ENCODE measurements at places on chromosomes 4 and X.

DNA sequence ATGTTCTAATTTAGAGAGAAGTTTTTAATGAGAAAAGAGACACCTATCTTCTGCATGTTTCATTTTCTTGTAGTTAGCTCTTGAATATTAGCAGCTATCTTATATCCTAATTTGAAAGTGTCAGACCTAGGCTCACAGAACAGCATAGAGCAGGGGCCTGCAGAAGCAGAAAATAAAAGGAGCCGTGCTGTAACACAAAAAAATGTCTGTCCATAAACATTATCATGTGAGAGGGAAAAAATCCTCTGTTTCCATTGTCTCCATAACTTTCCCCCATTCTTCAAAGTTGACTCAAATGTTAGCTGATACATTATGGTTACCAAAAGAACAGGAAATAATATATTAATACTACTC is 329.2 kb upstream of the EPHA5 start:
- peak; percentile 34 for DNase-seq

DNA sequence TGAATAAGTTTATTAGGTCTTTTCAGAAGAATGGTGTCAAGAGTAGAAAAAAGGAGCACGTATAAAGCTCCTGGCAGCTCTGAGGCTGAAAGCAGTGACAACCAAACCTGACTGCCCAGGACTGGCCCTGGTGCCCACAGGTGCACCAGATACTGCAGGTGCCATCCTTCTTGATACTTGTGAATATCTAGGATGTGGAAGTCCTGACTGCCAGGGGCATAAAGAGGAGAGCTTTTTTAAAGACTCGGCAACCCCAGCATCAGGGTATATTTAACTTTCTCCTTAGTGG is 60.7 kb downstream of the TMEM150C start:
- no peak for DNase-seq

DNA sequence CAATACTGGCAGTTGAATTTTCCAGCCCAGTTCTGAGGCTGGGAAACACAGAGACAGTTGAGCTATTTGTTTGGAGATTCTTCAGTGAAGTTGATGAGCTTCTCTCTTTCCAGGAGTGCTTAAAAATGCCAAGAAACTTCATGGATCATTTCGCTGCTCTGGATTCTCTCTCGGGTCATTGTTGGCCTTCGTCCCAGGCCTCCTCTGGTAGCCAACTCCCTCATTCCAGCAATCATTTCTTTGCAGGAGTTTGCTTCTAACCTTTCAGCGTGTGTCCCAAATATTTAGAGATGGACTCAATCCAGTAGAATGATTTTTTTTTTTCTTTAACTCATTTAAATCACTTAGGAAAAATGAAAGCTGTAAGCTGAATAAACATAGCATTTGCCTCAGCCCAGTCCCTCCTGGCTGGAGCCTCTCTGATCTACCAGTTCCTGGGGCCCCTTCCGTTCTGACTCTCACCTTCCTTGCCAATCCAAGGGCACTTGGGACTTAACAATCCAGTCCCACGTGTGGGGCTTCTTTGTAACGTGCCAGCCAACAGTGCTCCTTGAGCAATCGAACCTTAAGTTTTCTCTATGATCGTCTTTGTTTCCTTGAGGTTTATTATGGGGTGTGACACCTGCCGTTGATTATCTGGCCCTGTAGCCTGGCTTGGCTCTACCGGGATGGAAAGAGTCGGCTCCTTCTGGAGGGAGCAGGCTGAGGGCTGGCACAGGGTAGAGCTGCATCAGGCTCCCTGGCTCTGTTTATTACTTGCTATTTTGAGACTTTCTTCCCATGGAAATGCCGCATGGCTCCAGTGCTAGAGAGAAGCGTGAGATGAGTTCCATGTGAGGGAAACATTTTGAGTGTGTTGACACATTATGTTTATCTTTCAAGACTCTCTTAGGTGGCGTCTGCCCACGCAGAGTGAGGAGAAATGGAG is 80.4 kb upstream of the GPC4 start:
- no peak for DNase-seq

DNA sequence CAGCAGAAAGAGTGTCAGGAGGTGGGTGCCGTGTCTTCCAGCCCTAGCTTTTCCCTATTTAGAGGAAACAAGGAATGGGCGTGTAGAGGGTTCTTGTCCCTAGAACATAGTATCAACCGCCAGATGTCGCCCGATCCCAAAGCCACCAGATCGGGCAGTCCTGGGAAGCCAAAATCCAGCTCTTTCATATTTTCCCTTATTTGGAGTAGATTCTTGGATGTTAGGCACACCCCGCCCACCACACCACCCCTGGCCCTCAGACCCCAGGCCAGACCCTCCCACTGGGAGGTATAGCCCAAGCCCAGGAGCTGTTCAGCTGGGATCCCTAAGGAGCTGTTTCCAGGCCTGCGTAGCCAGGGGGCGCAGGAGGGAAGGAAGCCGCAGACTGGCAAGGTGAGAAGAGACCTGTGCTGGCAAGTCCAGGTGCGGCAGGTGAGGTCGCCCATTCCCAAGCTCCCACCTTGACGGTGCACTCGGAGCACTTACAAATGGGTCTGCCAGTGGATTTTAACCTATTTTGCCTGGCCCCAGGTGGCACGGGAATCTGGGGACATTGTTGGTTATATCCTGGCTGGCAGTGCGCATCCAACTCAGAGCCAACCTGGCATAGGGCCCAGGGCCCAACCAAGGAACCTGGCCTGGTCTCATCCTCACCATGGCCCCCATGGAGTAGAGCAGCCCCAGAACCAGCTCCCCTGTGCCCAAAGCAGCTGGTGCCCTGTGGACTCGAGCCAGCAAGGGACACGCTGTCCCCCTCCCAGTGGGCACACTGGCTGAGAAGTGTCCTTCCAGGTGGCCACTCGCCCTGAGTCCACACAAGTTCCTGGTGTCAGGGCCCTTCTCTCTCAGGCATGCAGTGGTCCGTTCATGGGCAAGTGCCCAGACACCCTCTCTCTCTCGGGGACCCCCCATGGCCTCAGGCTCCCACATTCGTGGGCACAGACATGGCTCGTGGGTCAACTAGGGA is 811 bp downstream of the FLNA start:
- no peak for DNase-seq

DNA sequence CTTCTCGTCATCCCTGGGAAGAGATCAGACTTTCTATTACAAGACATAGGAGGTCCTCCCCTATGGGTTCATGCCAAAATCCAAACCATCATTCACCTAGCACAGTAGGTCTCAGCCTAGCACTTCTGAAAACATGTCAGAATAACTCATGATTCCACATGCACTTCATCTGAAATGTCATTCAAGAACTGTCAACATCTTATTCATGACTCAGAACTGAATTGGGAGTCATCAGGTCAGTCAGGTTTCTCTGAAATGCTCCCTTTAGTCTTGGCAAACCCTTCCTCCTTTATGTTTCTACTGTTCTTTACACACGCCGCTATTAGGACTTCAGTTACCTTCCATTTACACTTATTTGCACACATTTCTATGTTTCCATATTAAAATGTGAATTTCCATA is 67.2 kb downstream of the ANTXR2 start:
- no peak for DNase-seq

- DNase-seq, result no peak
These were observed 100.3 kb downstream of the HS3ST1 start for GRCh38 chr4:11328401-11328800.

DNA sequence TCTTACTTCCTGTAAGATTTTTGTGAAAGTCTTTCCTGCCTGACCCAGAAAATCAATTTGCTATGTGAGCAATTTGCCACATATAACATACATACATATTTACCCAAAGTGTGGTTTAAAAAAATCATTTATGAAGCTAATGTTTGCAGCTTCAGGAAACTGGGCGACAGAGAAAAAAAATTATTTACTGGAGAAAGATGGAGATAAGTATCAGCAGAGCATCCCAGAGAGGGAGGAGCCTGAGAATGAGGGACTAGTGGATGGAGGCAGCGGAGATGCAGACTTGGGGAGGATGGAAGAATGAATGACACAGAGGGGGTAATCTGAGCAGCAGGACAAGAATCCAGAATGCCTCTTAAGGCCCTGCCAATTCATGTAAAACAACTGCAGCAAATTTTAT is 975 bp upstream of the GYPA start:
- DNase-seq, result no peak

DNA sequence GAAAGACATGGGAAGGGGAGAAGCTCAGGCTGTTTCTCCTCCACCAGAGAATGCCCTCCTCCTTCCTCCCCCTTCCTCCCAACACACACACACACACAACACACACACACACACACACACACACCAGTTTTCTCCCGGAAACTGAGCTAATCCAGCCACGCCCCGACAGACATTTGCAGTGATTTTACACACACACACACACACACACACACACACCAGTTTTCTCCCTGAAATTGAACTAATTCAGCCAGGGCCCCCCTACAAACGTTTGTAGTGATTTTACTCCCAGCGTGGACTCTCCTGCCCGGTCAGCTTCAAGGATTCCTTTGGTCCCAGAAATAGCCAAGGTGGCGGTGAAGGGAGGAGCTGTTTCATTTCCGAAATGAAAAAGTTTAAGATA is 32.9 kb upstream of the STX18 start:
- DNase-seq, result no peak

GRCh38 chr4:85423431-85423830 is 51.5 kb upstream of the ARHGAP24 start:
- DNase-seq, result no peak

DNA sequence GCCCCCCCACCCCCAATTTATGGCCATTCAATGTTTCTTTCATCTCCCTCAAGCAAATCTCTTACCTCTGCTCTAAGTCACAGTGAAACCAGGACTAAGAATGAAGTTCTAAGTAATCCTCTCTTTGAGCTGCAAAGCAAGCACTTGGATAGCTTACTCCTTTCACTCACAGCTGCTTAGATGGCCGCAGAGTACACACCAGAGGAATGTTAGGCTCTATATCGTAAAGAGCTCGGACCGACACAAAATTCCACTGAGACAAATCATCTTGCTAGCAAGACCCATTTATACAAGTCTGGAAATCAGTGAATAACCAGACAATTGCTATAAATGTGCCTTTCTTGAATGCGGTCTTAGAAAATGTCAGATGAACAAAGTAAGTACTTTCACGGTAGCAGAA is 135.0 kb downstream of the IDS start:
- no peak for DNase-seq

DNA sequence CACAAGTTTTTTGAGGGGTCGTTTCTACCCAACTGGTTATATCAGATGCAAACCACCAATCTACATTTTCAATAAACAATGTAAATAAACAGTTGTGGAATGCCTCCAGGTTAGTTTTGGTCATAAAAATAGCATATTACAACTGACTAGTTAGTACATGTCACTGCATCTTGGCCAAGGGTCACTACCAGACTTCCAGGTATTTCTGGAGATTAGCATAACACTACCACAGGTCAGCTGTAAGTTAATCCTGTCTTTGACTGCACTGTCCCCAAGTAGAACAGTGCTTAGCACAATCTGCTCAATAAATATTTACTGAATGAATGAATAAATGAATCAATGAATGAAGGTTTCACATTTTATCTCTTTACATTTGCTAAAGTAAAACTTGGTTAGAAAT is 64.4 kb downstream of the TBC1D19 start:
- DNase-seq, result no peak

- no peak for DNase-seq
These were observed 25.9 kb downstream of the METTL14 start for GRCh38 chr4:118711052-118711451.

DNA sequence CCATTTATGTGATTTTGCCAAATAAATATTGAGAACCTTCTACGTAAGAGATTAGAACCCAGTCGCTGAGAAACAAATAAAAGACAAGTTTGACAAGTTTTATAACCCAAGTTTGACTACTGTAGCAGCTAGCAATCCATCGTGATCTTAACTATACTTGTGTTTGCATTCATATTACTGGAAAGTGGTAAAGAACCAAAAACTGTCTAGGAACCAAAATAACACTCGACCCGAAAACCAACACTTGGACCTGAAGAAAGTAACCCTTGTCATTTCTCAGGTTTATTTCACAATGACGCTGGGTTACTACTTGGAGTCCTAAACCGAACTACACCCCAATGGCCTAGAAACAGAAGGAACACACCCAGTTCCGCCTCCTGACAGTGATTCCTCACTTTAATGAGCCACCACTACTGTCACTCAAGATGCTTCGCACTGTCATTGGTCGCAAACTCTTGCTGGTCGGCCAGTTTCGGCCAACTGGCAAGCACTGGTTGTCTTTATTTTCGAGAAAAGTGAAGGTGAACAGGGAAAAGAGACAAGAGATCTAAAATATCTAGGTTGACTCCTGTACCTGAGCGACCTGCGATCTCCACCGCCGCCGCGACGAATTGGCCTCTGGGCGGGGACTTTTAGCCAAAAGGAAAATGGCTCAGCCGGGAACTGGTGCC is 496 bp downstream of the FBXO8 start:
- DNase-seq, result peak; percentile 59

DNA sequence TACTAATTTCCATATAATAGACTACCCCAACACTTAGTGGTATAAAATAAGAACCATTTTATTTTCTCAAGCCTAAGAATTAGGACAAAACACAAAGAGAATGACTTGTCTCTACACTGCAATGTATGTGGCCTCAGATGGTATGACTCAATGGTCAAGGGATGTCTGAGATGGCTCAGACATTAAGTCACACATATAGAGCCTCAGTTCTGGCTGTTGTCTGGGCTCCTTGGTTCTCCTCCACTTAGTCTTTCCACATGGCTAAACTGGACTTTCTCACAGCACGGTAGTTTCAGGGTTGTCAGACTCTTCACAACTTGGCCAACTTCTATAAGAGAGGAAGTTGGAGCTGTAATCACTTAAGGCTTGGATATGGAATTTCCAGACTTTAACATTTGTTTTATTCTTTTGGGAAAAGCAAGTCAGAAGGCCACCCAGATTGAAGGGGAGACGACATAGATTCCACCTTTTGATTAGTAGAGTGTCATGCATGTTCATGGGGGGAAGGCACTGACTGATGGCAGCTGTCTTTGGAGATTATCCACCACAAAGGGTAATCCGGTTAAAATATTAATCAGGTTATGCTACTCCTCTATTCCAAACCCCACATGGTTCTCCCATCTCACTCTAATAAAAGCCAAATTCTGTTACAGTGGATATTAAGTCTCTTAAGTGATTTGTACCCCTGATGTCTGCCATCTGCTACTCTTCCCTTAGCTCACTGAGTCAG is 9.4 kb downstream of the IL15 start:
- no peak for DNase-seq

DNA sequence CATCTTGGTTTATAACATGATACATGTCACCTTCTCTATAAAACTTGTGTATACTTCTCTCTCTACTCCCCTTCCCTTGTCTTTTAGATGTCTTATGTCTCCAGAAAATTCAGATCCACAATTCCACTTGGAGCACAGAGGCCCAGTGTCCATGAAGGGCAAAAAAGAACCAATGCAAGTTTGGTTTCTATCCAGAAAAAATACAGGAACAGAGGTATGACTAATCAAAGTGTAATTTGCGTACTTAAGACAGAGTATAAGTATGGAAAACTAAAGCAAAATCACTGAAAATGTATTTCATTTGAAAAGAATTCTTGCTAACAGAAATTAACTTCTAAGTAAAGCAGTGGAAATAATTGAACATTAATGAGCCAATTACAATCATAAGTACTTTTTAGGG is 46.2 kb downstream of the GUCY1B1 start:
- no peak for DNase-seq

- DNase-seq, result no peak
These were observed 345.9 kb upstream of the NOCT start for GRCh38 chr4:138669479-138670315.

GRCh38 chrX:151738751-151739150 is 4.2 kb downstream of the CNGA2 start:
- DNase-seq, result no peak

- DNase-seq, result no peak
These were observed 30.8 kb downstream of the DAPP1 start for GRCh38 chr4:99847362-99847976.

GRCh38 chr4:163815776-163816175 is 321.3 kb downstream of the TMA16 start:
- DNase-seq, result no peak

Measured in SHP77 treated with DMSO at 0.1 percent for 48 hours (cell line).